ENCODE measurements at places on chromosomes 16 and 17. TPM values are rescaled to one million over a fixed set of nuclear protein-coding genes. Genes with fewer than 3 reads are reported as not detected.

DNA sequence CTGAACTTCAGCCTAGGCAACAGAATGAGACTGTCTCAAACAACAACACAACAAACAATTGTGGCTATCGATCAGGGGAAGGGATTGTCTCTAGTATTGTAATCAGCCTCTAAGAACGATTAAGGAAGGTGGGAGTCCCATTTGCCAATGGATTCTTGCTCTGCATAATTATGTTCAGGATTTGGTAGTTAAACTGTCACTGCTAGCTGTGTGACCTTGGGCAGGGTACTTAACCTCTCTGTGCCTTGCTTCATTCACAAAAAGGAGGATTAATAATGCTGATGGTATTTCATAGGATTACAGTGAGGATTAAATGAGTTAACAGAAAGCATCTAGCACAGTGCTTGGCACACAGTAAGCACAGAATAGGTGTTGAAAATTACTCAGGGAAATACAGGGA is 6.7 kb upstream of the SSTR2 start:
- H3K27ac ChIP-seq = no peak overlapping the region
- DNase-seq = no peak
- peaks cover 3% of the 10 kb centered on the region for H3K4me1 ChIP-seq
- peaks cover 26% of the 10 kb centered on the region for H3K27me3 ChIP-seq
- no peaks in the 10 kb centered on the region for H3K36me3 ChIP-seq

HSD3B7 gene
- total RNA-seq = 9.4 TPM

GRCh38 chr17:3636908-3637373 is 381 bp downstream of the CTNS start:
- H3K4me1 ChIP-seq = peaks cover 6% of the 10 kb centered on the region
- H3K27me3 ChIP-seq = no peaks in the 10 kb centered on the region
- H3K36me3 ChIP-seq = peaks cover 6% of the 10 kb centered on the region
- H3K4me3 ChIP-seq = peak overlapping the region; percentile 75
- peak overlapping the region; percentile 93 for H3K27ac ChIP-seq

ODAD4 gene
- total RNA-seq = 0.56 TPM

DNA sequence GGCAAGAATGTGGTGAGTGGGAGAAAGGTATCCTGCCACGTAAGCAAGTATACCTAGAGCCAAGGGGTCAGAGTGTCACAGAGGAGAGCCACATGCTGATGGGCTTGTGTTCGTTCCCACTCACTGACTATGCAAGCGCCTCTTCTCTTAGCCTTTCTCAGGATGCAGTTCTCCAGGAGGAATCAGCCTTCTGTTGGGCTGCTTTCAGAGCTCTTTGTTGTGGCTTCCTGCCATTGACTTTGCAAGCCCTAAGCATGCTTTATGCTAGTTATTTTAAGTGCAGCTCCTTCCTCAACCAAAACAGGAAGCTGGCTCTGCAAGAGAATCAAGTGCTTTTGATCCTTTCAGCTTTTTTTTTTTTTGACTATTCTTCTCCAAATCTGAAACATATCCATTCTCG is 66.6 kb downstream of the SIAH1 start:
- H3K4me3 ChIP-seq = no peak overlapping the region
- H3K27ac ChIP-seq = no peak overlapping the region
- peaks cover 2% of the 10 kb centered on the region for H3K36me3 ChIP-seq

RASL10B gene
- 3.6 TPM for total RNA-seq

GRCh38 chr17:10069301-10069700 is 129.1 kb downstream of the GAS7 start:
- H3K4me1 ChIP-seq = no peaks in the 10 kb centered on the region
- DNase-seq = no peak
- H3K27me3 ChIP-seq = no peaks in the 10 kb centered on the region
- H3K36me3 ChIP-seq = no peaks in the 10 kb centered on the region
- no peak overlapping the region for H3K27ac ChIP-seq

CDH11 gene
- total RNA-seq = 601 TPM

DNA sequence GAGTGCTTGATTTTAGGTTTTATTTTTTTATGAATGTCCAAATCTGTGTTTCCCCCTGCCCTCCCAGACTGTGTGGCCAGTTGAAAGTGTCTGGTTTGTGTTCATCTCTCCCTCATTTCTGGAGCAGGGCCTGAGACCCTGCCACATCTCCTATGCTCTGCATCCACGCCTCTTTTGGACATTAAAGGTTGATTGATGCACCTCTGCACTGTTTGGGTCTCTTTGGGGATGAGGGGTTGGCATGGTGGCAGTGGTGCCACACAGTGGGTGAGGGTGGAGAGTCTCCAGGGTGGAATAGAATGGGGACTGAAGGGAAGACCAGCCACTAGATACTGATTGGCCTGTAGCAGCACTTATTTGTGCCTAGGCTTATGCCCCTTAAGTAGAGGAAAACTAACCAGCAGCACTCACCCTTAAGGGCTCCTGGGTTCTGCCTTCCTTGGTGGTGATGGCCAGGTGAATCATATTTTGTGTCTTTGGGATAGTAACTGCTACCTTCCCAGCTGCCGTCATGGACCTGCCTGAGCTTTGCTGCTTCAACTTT is 7.9 kb downstream of the DYNLL2 start:
- DNase-seq = no peak
- H3K27ac ChIP-seq = no peak overlapping the region
- H3K4me3 ChIP-seq = no peak overlapping the region
- H3K27me3 ChIP-seq = no peaks in the 10 kb centered on the region
- peaks cover 2% of the 10 kb centered on the region for H3K4me1 ChIP-seq

DNA sequence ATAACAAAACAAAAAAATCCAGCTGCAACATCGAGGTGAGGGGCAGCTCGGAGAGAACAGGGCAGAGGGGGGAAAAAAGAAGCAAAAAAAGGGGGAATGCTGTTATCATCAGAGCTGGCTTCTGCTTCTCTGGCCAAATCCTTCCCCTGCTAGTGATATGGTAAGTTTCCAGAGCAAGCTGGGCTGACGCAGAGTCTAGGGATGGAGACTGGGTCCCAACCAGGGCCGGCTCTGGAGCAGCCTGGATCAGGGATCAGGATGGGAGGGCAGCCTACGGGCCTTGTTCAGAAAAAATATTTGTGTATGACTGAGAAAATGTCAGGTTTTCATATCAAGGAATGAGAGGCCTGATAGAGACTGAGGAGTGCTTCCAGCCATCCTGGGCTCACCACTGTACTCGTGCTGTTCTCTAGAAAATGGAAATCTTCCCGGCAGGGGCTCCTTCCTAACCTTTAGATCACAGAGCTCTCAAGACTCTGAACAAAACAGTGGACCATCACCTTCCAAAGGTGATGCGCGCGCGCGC is 726 bp upstream of the C1QTNF1 start:
- DNase-seq = no peak
- no peak overlapping the region for H3K4me3 ChIP-seq
- H3K4me1 ChIP-seq = peaks cover 36% of the 10 kb centered on the region
- no peaks in the 10 kb centered on the region for H3K36me3 ChIP-seq
- H3K27me3 ChIP-seq = peaks cover 2% of the 10 kb centered on the region

DNA sequence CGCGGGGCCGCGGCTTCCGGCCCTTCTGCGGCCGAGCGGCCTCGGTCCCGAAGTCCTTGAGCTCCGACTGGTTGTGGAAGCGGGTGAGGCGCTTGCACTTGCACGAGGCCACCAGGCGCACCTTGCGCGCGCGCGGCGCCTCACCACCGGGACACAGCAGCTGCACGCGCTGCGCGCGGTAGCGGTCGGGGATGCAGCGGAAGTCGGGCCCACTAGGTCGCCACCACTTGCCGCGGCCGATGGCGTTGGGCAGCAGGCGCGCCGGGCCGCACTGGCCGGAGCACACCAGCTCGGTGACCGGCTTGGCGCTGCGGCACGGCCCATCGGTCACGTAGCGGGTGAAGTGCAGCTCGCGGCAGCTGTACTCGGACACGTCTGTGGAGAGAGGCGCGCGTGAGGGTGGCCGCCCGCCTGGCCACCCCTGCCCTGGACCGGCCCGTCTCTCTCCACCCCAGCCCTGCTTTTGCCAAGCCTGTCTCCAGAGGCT is 3.2 kb downstream of the SOST start:
- no peaks in the 10 kb centered on the region for H3K36me3 ChIP-seq
- no peak overlapping the region for H3K4me3 ChIP-seq
- no peaks in the 10 kb centered on the region for H3K4me1 ChIP-seq
- H3K27ac ChIP-seq = no peak overlapping the region
- H3K27me3 ChIP-seq = peaks cover 60% of the 10 kb centered on the region

YWHAE gene
- 964 TPM for total RNA-seq

DNA sequence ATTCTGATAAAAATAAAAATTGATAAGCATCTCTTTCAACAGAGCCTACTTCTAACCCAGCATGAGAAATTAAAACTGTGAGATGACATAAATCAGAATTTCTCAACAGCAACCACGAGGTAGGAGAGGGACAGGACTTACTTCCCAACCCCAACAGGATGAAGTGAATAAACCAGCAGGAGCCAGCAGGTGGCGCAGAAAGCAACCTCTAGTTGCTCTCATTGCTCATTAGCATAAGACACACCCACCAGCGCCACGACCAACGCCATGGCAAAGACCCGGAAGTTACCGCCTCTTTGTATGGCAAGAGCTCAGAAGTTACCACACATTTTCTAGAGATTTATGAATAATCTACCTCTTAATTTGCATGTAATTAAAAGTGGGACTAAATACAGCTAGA is 189.4 kb upstream of the CDH8 start:
- no peaks in the 10 kb centered on the region for H3K36me3 ChIP-seq
- no peak overlapping the region for H3K27ac ChIP-seq
- H3K4me1 ChIP-seq = no peaks in the 10 kb centered on the region
- DNase-seq = no peak

GRCh38 chr17:5473906-5474305 is 5.1 kb upstream of the DHX33 start:
- H3K4me3 ChIP-seq = no peak overlapping the region
- H3K4me1 ChIP-seq = no peaks in the 10 kb centered on the region
- peaks cover 33% of the 10 kb centered on the region for H3K36me3 ChIP-seq
- no peaks in the 10 kb centered on the region for H3K27me3 ChIP-seq
- no peak overlapping the region for H3K27ac ChIP-seq

GRCh38 chr17:7323731-7324437 is 5.3 kb downstream of the NEURL4 start:
- no peak overlapping the region for H3K27ac ChIP-seq
- H3K4me1 ChIP-seq = 0 out of 2 replicates have a peak, but pooled peaks cover 2% of the 10 kb centered on the region
- H3K27me3 ChIP-seq = no peaks in the 10 kb centered on the region
- no peak overlapping the region for H3K4me3 ChIP-seq
- DNase-seq = peak; percentile 17
- H3K36me3 ChIP-seq = peaks cover 59% of the 10 kb centered on the region

GRCh38 chr17:48528153-48528935 is 2.5 kb downstream of the HOXB1 start:
- H3K27ac ChIP-seq = no peak overlapping the region
- H3K4me1 ChIP-seq = peaks cover 3% of the 10 kb centered on the region
- H3K36me3 ChIP-seq = no peaks in the 10 kb centered on the region
- no peak for DNase-seq

DNA sequence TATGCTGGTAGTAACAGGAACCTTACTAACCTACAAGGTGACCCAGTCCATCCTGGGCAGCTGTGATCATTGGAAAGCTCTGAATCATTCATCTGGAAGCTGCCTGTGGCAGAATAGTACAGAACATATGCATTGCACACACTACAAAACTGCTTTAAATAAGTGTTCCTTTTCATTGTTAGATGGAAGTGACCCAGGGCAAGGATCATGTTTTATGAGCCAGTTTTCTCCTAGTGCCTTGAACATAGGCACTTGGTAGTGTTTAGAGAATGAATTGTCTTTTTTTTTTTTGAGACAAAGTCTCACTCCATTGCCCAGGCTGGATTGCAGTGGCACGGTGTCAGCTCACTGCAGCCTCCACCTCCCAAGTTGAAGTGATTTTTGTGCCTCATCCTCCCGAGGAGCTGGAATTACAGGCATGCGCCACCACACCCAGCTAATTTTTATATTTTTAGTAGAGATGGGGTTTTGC is 55.4 kb downstream of the TENT4B start:
- peaks cover 24% of the 10 kb centered on the region for H3K4me1 ChIP-seq
- peak; percentile 73 for DNase-seq
- peaks cover 5% of the 10 kb centered on the region for H3K36me3 ChIP-seq
- H3K27me3 ChIP-seq = no peaks in the 10 kb centered on the region
- no peak overlapping the region for H3K27ac ChIP-seq

DNA sequence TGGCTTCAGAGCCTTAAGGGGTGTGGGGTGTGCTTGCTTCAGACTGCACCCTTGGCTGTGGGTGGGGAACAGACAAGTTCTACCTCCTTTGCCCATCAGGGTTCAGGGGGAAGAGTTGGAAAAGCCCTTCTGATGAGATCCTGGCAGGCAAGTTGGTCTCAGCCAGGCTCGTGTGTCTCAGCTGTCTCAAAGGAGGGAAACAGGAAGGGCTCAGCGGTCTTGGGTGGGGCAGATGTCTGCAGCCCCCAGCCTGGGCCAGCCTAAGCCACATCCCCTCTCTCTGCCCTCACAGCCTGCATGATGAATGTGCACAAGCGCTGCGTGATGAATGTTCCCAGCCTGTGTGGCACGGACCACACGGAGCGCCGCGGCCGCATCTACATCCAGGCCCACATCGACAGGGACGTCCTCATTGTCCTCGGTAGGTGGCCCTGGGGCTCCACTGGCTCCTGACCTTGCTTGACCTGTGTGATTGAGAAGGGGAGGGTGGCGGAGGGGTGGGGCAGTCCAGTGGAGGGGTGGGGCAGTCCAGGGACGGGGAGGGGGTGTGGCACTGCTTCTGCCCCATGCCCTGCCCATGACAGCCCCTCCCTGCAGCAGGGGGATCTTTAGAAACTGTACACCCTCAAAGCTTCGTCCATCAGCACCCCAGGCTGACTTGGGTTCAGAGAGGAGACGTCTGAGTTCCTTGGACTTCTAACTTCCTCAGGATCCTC is 199.5 kb downstream of the PRKCB start:
- H3K27me3 ChIP-seq = no peaks in the 10 kb centered on the region
- no peaks in the 10 kb centered on the region for H3K36me3 ChIP-seq
- DNase-seq = no peak
- H3K4me1 ChIP-seq = no peaks in the 10 kb centered on the region

- H3K4me3 ChIP-seq = no peak overlapping the region
- H3K27ac ChIP-seq = no peak overlapping the region
- H3K27me3 ChIP-seq = no peaks in the 10 kb centered on the region
- no peak for DNase-seq
- H3K4me1 ChIP-seq = no peaks in the 10 kb centered on the region
- no peaks in the 10 kb centered on the region for H3K36me3 ChIP-seq
These were observed 160.6 kb downstream of the PRKCB start for GRCh38 chr16:23996258-23996955.

- H3K36me3 ChIP-seq = peaks cover 29% of the 10 kb centered on the region
- H3K27me3 ChIP-seq = no peaks in the 10 kb centered on the region
- H3K4me3 ChIP-seq = no peak overlapping the region
- peak overlapping the region; percentile 32 for H3K27ac ChIP-seq
These were observed 24.2 kb upstream of the IL17C start for GRCh38 chr16:88613911-88614817.

TSPAN10 gene
- total RNA-seq = 1.4 TPM

KIF18B gene
- total RNA-seq = 1.3 TPM

DNA sequence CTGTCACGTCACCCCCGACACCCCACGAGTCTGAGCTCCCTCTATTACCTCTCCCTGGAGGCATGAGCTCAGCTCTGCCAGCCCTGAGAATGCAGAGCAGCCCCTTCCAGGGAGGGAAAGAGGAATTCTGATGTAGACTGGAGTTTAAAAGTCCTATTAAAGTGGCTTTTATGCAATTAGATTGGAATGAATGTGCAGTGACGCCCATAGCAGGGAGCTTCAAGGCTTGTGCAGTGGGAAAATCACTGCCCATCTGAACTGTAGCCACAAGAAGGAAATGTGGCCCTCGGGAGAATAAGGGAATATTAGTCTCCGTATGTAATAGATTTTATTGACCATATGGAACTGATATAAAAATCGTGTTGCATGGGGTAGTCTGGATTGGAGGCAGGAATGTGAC is 66.9 kb downstream of the ZNF423 start:
- H3K4me1 ChIP-seq = no peaks in the 10 kb centered on the region
- no peak overlapping the region for H3K27ac ChIP-seq
- H3K36me3 ChIP-seq = no peaks in the 10 kb centered on the region
- H3K4me3 ChIP-seq = no peak overlapping the region
- H3K27me3 ChIP-seq = no peaks in the 10 kb centered on the region

Measured in IMR-90 (cell line).